ENCODE measurements at places on chromosomes 12 and 14.

DNA sequence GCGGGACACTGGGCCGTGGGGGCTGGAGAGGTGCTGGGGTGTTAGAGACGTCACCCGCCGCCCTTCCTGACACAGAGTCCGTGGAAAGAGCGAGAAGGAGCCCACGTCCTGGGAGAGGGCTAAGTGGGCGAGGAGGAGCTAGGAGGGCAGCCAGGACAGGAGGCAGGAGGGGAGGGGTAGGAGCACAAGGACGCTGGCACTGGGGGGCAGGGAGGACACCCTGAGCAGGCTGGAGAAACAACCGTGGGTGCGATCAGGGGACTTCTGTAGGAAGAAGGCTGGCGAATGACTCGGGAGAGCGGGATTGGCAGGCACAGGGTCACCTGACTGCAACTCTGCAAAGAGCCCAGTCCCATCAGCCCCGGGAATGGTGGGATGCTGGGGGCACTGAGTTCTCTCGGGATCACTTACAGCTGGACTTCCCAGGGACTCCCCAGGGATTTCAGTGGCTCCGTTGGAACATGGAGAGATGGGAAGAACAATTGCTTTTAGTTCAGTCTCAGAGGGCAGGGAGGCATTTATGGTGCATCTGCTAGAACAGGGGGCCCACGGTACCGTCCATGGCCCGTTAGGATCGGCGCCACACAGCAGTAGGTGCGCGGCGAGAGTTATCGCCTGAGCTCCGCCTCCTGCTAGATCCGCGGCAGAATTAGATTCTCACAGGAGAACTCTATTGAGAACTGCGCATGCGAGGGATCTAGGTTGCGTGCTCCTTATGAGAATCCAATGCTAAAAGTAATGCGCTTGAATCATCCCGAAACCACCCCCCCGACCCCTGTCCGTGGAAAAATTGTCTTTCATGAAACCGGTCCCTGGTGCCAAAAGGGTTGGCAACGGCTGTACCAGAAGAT, 24.3 kb downstream of the UBR7 start:
- no peak for DNase-seq

DNA sequence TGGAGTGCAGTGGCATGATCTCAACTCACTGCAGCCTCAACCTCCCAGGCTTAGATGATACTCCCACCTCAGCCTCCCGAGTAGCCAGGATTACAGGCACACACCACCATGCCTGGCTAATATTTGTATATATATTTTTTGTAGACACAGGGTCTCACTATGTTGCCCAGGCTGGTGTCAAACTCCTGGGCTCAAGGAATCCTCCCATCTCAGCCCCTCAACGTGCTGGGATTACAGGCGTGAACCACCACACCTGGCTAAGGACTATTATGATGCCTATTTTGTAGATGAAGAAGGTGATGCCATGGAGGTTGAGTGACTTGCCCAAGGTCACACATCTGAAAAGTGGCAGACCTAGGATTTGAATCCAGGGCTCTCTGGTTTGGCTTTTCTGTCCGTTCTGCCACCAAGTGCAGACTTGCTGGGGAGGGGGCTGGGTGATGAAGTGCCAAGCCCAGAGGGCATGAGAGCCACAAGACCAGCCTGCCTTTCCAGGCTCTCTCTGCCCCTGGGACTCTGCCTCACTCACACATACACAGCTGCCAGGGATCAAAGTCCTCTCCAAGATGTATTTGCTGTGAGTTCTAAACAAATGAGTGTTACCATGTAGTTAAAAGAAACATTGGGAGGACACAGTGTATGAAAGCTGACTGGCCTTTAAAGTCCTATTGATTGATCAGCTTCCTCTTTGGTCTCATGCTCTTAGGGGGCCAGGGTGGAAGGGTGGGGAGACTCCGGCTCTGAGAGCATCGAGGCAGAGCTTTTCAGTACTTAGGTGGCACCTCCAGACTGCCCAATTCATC, 21.3 kb upstream of the RBM19 start:
- DNase-seq: no peak

- DNase-seq: no peak
Measured at GRCh38 chr12:112165624-112166023, 40.3 kb downstream of the TRAFD1 start.

DNA sequence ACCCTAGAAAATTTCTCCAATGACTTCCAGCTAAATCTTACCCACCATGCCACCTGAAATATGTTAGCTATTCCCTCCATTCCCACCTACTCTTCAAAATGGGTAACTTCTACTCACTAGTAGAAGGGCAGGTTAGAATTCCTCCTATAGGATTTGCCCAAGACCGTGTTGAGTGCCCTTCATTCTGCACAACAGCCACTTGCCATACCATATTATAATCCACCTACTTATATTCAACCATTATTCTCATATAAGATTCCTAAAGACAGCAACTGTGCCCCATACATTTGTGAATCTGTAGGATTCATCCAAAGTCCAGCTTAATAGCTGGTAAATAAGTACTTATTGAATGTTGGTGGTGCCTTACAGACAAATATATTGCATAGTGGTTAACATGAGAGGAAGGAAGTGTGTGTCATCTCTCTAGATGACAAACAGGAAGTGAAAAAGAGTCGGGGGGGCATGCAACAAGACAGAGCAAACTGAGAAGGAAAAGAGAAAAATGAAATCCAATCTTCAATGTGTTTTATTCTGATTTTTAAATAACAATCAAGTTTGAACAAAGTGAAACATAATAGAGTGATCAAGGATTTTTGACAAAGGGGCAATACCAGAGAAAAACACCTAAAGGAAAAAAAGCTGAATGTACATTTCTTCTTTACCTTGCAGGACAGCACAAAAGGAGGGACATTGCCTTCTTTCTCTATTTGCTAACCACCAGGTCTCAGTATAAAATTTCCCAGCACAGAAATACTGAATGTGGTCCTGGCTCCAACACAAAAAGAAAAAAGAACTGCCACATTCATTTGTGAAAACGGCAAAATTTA, 389.3 kb upstream of the USP15 start:
- DNase-seq: no peak

DNA sequence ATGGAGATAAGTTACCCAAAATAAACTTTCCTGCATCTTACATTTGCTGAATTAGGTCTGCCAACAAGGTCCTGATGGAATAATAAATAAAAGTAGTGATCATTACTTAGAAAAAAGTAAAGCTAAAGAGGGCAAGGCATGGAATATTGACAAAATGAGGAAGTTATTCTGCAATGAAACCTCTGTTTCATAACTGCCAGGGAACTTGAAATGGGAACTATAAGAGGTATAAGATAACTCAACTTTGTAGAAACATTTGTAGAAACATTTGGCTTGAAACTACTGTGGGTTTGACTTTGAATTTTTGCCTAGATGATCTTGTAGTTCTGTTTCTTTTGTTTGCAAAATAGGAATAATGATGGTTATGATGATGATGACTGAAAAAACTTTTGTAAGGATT, 18.7 kb upstream of the YBX3 start:
- DNase-seq: no peak

DNA sequence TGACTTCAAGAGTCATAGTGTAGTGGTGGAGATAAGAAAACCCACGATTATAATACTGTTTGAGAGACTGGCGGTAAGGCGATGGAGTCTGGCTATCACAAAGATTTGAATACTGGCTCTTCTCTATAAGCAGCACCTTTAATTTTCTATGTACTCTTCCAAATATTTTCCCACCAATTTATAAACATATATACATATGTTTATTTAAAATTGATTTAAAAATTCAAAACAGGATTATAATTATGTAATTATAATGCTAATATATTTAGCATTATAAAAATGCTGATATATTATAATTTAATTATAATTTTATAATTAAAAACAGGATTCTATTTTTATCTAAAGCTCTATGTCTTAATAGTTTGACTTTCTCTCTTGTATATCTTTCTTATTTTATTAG, 15.4 kb upstream of the DCD start:
- no peak for DNase-seq

- DNase-seq: no peak
Measured at GRCh38 chr14:51400139-51400538, 160.1 kb downstream of the TMX1 start.

DNA sequence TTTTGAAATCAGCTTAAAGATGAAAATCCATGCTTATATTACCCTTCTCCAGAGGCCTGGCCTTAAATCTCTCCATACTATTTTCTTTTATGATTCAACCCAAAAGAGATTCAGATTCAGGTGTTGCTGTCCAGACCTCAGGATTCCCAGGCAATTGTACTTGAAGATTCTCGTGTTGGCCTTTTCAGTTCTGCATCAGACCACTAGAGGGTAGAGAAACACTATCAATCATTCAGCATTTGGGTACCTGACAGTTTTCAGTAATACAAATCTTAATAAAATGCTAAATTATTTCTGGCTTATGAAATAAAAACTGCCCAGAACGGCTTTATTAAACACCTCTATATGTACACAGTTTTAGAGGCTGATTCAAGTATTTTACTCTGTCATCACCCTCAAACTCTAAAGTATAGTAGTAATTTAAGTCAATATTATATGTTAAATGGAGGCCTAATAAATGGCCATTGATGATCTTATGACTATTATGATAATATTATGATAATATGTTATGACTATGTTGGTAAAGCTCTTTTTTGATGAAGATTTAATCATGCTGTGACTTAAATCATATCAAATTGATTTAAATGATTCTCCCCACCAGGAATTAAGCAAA, 301.1 kb downstream of the DUSP6 start:
- DNase-seq: no peak

GRCh38 chr12:57096748-57097553, 8.0 kb downstream of the NAB2 start:
- DNase-seq: no peak

DNA sequence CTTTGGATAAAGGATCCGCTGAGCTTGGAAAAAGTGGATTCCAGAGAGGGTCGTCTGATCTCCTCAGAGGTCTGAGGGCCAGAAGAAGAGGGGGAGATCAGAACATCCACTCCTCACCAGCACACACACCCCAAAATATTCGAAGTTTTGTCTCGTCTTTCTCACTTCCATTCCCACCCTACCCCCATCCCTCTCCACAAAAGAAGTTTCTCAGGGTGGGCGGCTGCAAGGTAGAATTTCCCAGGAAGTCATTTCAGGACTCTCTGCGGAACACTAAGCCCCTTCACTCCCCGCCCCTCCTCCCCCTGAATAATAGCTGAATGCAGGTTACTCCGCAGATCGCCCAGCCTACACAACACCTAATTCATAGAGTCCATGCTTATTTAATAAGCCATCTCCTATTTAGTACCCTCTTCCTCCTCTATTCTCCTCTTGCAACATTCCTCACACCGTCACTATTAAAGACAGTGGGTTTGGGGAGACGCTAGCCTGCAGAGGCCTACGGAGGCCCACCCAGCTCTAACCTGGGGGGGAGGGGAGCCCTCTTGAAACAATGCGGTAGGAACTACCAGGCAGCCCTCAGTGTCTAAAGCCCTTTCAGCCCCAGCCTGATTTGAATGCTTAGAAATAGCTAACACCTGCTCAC, 649 bp upstream of the SALL2 start:
- DNase-seq: no peak

DNA sequence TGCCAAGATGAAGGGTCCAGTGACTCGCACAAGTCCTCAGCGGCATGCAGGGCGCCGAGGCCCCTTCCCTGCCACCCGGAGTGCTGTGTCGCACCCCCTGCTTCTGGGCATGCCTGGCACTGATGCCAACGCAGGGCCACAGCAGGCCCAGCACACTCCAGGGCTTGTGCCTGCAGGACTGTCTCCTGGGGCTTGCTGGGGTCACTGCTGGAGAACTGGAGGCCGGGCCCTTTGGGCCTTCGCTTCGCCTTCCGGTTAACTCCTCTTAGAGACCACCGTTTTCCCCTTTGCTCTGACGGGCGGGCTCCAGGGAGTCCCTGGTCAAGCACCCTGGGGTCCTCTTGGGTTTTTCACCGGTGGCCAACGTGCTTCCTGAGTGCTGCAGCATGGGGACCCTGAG, 79.6 kb downstream of the WDR20 start:
- DNase-seq: no peak

DNA sequence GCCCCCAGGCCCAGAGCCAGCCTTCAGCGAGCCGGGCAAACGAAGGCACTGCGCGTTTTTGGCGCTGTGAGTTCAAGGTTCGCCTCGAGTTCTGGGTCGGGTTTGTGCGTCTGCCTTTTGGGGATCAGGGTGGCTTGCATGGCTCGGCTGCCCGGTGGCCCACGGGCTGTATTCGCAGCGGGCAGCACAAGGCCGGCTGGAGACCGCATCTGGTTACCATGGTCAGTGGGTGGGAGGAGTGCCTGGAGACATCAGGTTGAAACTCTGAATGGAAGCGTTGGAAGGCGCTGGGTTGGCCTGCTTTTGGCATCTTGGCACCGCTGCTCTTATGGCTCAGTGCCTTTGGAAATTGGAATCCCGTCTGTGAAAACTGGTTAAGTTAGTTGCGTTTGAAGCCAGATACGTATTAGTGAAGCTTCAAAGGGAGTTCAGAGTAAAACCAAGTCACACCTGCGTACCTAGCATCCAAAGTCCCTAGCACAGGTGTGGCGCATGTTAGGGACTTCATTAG, 50.9 kb downstream of the SNAPC1 start:
- no peak for DNase-seq

- no peak for DNase-seq
Measured at GRCh38 chr12:55637467-55637866, 775 bp downstream of the OR10P1 start.

- no peak for DNase-seq
Measured at GRCh38 chr12:76595056-76595455, 35.5 kb upstream of the OSBPL8 start.

GRCh38 chr12:59651229-59651920, 55.5 kb downstream of the SLC16A7 start:
- no peak for DNase-seq

- no peak for DNase-seq
Measured at GRCh38 chr14:43786066-43786762, 720.9 kb downstream of the FSCB start.

- DNase-seq: peak; percentile 5
Measured at GRCh38 chr12:91778938-91779400, 366.7 kb downstream of the BTG1 start.

DNA sequence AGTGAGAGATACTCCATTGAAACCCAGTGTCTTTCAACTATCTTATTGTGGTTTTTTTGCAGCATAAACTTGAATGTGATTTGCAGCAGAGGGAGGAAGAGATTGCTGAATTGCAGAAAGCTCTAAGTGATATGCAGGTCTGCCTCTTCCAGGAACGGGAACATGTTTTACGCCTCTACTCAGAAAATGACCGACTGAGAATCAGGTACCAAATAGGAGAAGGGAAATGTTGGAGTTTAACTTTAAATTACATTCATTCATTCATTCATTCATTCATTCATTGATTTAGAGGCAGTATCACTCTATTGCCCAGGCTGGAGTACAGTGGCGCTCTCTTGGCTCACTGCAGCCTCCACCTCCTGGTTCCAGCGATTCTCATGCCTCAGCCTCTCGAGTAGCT, 17.0 kb downstream of the CCDC77 start:
- DNase-seq: no peak

Measured in stimulated activated CD8-positive, alpha-beta memory T cell treated with anti-CD3 and anti-CD28 coated beads, Interleukin-12 subunit alpha, Interleukin-12 subunit beta, amount 100 ng/mL, for 1 hour (primary cell).